Activated CD8-positive, alpha-beta memory T cell treated with anti-CD3 and anti-CD28 coated beads for 4 hours (primary cell): ENCODE measurements at places on chromosomes 6 and 20.

- peak; percentile 80 for DNase-seq
Measured at GRCh38 chr6:90294989-90295853, 1.4 kb downstream of the BACH2 start.

- no peak for DNase-seq
Measured at GRCh38 chr20:3213226-3213625, 3.9 kb downstream of the ITPA start.

GRCh38 chr6:27251112-27251605, 3.7 kb downstream of the PRSS16 start:
- peak; percentile 32 for DNase-seq

DNA sequence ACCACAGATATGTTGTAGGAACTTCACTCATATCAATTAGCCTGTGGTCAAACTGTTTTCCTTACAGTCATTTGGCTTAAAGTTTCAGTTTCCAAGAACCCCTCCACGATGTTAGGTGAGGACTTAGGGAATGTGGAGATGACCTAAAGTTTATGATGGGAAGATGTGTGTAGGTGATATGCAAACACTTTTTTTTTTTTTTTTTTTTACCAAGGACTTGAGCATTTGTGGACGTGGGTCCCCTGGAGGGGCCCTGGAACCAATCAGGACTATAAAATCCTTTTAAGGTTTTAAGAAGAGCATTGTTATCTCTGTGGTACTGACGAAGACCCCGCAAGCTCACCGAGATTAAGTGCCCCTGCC, 478 bp upstream of the MTHFD1L start:
- DNase-seq, result no peak

- DNase-seq, result no peak
Measured at GRCh38 chr6:18415671-18416340, 28.7 kb downstream of the RNF144B start.

- no peak for DNase-seq
Measured at GRCh38 chr6:32551410-32551809, 21.3 kb upstream of the HLA-DRB5 start.

- DNase-seq, result no peak
Measured at GRCh38 chr20:10505827-10506226, 70.7 kb downstream of the SLX4IP start.

DNA sequence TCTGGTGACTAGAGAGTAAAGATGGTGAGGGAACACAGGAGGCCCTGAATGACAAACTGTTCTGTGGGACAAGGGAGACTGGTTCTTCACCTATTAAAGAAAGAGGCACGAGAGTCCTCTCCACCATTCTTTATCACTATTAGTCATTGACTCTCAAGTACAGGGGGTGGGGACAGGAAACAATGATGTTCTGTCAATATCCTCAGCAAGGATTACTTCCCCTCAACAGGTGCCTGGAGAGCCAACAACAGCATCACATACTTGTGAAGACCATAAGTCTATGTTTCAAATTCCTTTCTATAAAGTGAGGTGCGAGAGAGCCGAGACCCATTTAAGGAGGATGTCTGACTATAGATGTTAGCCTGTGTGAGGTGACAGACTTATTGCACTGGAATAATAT, 72.4 kb upstream of the TBC1D7 start:
- no peak for DNase-seq

- no peak for DNase-seq
Measured at GRCh38 chr20:24432046-24432442, 37.4 kb upstream of the SYNDIG1 start.
